ENCODE measurements at places on chromosomes 5 and 9.
A peak's percentile ranks its signal among the peaks of the same experiment; 100 is the strongest.

- H3K27me3 ChIP-seq, result no peaks in the 10 kb centered on the region
- no peak overlapping the region for H3K4me3 ChIP-seq
These were observed 4.9 kb downstream of the NACC2 start for GRCh38 chr9:136090056-136090735.

- H3K4me1 ChIP-seq, result peaks cover 26% of the 10 kb centered on the region
- DNase-seq, result no peak
- H3K36me3 ChIP-seq, result no peaks in the 10 kb centered on the region
- no peaks in the 10 kb centered on the region for H3K27me3 ChIP-seq
- no peak overlapping the region for H3K27ac ChIP-seq
- no peak overlapping the region for H3K4me3 ChIP-seq
These were observed 376.4 kb downstream of the ARRDC3 start for GRCh38 chr5:91006713-91007112.

DNA sequence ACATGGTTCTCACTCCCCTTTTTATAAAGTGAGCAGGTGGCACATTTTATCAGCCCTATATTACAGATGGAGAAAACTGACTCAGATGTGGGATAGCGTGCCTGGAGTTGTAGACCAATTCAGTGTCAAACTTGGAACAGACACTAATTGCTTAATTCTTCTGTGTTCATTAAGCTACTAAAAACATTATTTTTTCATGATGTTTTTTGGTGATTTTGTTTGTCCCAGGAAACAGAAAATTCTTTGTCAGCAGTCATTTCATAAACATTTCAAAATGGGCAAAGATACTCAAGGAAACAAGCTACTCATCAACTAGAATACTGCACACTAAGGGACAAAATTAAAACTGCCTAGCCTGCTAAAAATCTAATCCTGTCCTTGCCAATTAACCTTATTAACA lies 2.2 kb downstream of the ABHD17B start:
- H3K4me3 ChIP-seq, result peak overlapping the region; percentile 99
- no peak for DNase-seq
- peaks cover 44% of the 10 kb centered on the region for H3K4me1 ChIP-seq
- peaks cover 10% of the 10 kb centered on the region for H3K36me3 ChIP-seq
- no peak overlapping the region for H3K27ac ChIP-seq

DNA sequence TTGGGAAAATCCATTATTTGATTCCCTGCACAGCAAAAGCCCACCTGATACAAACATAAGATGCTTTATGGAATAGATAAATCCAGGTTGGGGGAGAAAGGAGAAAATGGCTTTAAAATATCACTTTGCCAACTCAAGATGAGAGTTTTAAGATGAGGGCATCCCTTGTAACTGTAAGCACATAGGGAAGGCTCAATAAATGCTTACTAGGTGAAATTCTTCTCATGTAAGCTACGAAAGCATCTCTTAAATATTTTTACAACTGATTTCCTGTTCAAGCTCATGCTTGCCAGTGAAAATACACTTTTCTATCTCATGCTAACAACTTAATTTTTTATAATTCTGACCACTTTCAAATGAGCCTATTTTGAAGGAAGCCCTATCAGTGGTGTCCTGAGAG lies 11.5 kb downstream of the CDH6 start:
- no peak overlapping the region for H3K27ac ChIP-seq
- H3K4me3 ChIP-seq, result no peak overlapping the region
- H3K4me1 ChIP-seq, result no peaks in the 10 kb centered on the region
- no peaks in the 10 kb centered on the region for H3K27me3 ChIP-seq
- no peaks in the 10 kb centered on the region for H3K36me3 ChIP-seq
